ENCODE measurements at places on chromosomes 12 and 14. TPM values are rescaled to one million over a fixed set of nuclear protein-coding genes. Genes with fewer than 3 reads are reported as not detected.
A peak's percentile ranks its signal among the peaks of the same experiment; 100 is the strongest.

DNA sequence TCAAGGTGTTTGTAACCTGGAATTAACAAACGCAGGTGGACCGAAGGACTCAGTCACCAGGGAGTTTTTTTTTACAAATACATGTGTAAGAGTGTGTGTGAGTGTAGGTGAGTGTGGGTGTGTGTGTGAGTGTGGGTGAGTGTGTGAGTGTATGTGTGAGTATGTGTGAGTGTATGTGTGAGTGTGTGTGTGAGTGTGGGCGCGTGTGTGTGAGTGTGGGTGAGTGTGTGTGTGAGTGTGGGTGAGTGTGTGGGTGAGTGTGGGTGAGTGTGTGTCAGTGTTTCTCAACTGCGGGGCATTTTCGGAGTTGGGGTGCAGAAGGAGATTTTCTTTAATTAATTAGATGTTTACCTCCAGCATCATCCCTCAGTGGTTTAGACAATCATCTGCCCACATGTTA is 1178.8 kb downstream of the VRK1 start:
- no peak for DNase-seq

GRCh38 chr14:90429754-90430153 is 32.9 kb downstream of the CALM1 start:
- DNase-seq, result peak; percentile 91

GRCh38 chr12:95763809-95764253 is 26.7 kb downstream of the NTN4 start:
- peak; percentile 83 for DNase-seq

- no peak for DNase-seq
These were observed 826 bp upstream of the CACNA1C start for GRCh38 chr12:2051700-2052621.

DNA sequence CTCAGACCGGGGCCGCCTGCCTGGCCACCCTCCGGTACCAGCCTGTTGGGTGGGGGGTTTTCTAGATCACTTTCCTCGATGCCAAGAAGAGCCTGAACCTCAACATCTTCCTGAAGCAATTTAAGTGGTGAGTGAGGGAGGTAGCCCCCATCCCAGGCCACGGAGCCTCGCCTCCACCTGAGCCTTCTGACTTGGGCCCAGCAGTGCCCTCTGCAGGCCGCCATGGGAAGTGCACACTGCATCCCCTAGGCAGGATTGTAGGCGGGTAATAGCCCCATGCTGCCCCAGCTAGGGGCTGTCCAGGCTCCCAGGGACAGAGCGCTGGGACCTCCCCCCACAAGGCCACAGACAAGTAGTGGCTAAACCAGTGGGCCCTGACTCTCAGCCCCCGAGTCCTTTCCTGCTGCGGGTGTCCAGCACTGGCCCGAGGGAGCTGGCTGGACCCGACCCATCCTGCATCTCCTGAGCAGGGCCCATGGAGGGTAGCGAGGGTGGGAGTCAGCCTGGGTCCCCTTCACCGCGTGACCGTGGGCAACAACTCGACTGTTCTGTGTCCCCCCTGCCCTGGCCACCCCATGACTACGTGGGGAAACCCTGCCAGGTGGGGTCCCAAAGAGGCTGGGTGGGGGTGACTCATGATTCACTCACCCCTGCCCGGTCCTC is 15.3 kb upstream of the ADSS1 start:
- peak; percentile 61 for DNase-seq

GRCh38 chr14:49892301-49892635 is 614 bp upstream of the ARF6 start:
- DNase-seq, result peak; percentile 83

DNA sequence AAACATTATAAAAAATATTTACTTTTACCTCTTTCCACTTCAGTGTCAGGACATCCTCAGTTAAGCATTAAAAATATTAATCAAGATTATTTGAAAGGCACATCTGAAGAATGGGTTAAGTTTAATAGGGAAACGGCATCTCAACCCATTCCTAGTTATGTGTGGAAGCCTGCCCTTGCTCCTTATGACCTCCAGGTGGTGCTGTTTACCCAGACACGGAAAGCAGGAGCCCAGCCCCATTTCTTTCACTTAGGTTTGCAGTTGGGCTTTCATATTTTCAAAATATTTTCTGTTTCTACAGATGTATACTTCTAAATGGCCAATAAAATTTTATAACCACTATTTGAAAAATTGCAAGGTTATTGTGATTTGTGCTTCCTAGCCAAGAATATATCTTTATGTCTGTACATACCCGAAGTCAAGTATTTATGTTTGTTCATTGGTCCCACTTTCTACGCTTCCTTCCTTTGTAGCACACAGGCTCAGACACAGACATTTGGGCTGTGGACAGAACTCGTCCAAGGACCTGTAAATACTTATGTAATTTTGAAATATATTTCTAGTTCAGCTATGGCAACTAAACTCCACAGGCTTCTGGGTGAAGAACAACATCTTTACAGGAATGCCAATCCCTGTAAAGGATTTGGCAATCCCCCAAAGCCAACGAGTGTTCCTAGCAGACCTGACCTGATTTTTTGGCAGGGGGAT is 247.1 kb downstream of the AKAP6 start:
- DNase-seq, result peak; percentile 57

DNA sequence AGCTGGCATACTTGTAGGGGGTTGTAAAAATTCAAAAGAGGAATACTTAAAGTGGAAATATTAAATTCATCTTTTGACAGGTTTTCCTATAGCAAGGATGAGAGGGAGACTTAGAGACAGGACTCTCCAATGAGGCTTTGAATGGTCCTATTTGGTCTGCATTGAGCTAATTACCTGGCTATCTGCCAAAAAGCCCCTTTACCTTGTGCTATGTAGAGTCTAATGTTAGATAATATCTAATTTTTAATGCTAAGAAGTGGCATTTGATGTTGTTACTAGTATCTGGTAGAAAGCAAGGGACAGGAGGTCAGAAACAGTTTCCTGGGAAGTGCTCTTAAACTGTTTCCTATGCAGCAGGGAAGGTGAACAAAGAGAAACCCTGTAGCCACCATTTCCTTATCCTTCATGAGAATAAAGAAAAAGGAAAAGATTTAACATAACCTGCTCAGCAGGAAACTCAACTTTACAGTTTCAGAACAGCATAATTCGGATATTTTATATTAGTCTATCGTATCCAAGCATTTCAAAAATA is 550.0 kb downstream of the SOX5 start:
- DNase-seq, result no peak

DNA sequence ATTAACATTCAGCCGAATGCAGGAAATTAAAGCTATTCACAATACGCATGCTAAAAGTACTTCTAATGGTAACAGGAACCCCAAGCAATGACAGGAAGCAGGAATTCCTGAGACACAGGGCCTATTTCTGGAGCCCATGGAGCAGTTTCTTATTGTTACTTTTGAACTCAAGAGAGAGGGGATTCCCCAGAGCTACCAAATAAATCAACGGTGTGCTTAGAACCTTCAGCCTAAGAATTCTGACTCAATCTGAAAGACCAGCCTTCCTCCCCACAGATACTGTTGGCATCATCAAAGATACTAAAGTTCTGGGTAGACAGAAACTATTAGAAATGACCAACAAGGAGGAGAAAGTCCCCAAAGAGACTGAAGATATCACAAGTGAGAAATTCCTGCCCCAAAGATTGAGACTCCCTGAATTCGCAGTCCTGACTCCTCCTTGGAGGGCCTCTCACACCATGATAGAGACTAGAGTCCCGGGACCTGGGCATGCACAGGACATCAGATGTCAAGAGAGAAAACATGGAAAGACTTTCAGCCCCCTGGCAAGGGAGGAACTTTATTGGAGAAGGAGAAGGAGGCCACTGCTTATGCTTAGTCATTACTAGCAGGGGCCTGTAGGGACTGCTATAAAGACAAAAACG is 32.7 kb downstream of the RTRAF start:
- DNase-seq, result peak; percentile 89

- DNase-seq, result no peak
These were observed 147.9 kb upstream of the SEL1L start for GRCh38 chr14:81681541-81681940.

DNA sequence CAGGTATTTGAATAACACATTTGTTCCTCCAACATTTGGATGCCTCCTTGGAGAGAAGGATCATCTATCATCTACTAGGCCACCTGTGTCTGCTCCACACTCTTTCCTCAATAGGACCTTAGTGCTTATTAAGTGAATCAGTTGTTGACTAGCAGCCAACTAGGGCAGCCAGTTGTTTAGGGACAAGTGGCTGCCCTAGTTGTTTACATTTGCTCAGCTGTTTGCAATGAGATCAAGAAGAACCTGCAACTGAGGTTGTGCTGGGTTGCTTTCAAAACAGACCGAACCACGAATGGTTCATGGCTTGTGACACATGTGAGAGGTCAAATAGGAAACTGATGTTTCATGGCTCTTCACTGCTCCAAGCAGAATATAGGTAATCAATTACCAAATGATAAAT is 53.8 kb downstream of the TMCC3 start:
- no peak for DNase-seq

RTL1 gene
- total RNA-seq, result not detected

- DNase-seq, result no peak
These were observed 17.6 kb downstream of the CCDC88C start for GRCh38 chr14:91399868-91400640.

- DNase-seq, result no peak
These were observed 46.0 kb upstream of the DYNC1H1 start for GRCh38 chr14:101918065-101918989.

CD163L1 gene
- total RNA-seq, result 7.5 TPM

DNA sequence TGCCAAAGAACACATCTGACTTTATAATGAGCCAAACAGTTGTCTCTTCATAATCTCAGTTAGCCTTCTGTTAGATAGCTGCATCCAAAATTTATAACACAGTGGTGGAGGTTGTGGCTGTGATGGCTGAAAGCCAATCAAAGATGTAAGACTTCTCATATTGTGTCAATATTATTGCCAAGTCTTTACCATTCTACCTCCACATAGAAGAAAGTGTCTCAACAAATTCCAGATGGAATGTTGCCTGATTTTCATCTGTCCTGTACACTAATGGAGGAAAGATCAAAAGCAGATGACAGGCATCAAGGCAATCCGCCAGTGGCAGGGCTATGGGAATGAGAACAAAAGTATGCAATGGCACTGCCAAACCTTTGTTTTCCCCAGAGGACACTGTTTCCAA is 813.1 kb upstream of the NOVA1 start:
- DNase-seq, result no peak

GRCh38 chr14:24098927-24099813 is 5.1 kb downstream of the PCK2 start:
- no peak for DNase-seq

DNA sequence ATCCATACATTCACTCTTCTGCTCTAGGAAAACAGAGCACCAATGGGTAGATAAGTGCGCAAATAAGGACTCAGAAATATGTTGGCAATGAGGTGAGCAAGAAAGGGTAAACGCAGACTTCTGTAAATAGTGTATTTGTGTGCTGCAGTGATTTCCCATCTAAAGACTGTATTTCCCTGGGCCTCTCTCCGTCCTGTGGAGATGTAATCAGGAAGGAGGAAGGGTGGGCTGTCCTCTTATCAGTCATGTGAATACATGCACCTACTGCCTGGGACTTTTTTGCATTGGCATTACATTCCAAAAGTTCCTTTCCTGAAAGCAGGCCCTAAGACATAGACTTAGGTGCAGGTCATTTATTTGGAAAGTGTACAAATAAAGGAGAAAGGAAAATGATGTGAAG is 114.5 kb downstream of the OTOGL start:
- DNase-seq, result no peak

DNA sequence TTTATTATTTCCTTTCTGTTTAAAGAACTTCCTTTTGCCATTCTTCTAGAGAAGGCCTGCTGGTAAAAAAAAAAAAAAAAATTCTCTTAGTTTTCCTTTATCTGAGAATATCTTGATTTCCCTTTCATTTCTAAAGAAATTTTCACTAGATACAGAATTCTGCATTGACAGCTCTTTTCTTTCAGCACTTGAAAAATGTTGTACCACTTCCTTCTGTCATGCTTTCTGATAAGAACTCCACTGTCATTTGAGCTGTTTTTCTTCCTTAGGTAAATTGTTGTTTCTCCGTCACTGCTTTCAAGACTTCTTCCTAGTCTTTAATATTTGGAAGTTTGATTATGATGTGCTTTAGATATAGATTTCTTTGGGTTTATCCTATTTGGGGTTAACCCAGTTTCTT is 113.6 kb upstream of the BTG1 start:
- peak; percentile 37 for DNase-seq

DNA sequence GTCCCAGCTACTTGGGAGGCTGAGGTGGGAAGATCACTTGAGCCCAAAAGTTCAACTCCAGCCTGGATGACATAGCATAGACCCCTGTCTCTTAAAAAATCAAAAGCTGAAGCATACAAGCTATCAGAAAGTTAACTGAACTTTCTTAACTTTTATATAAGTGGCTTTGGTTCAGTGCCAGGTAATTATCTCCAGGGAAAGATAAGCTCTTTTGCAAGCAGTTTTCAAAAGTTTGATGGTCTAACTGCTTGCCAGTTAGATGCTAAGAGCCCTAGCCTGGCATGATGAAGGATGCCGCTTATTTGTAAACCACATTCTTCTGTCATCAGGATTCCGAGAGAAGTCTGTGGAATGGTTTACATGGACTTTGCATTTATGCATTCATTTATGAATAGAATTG is 409.1 kb downstream of the AEBP2 start:
- DNase-seq, result no peak

DNA sequence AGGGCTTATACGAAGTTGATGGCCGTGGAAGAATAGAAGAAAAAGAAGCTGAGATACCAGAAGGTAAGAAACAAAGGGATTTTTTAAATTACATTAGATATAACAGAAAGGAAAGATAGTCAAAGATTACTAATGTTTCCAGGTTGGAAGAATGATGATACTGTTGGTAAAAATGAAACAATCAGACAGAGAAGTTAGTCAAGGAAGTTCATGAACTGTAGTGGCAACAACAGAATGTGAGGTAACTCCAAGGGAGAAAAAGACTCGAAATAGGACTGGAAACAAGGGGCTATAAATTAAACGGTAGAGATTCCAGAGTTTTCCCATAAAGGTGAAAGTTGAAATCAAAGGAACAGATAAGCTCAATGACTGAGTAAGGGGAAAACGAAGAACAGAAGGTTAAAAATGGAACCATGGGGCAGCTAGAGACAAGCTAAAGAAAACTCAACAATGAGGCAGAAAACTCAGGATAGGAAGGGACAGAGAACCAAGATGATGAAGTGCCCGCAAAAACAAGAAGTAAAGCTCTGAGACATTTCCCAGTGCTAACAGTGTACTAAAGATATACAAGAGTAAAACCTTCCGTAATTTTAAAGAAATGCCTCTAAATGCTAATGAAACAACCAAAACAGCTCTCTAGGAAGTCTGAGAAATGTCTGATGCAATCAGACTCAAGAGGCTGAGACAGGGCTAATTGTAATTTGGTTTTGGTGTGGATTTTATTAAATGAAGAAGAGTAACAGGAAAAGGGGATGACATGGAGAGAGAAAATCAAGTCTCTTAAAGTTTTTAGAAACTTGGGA is 70.0 kb downstream of the PPP2R5E start:
- peak; percentile 52 for DNase-seq

RHOJ gene
- 177 TPM for total RNA-seq

Data from endothelial cell of umbilical vein (primary cell).